Uterine smooth muscle cell (primary cell): ENCODE measurements at places on chromosomes 5 and 9. TPM values are rescaled to one million over a fixed set of nuclear protein-coding genes. Genes with fewer than 3 reads are reported as not detected.

TMOD1 gene
- total RNA-seq = 0.44 and 0.87 TPM in 2 replicates

RAI14 gene
- total RNA-seq = 233 and 259 TPM in 2 replicates

SLC46A2 gene
- not detected in 2 replicates for total RNA-seq

GAPT gene
- not detected in 2 replicates for total RNA-seq

PLPP7 gene
- 7.9 and 10.2 TPM in 2 replicates for total RNA-seq

ANKRD34B gene
- not detected in 2 replicates for total RNA-seq

SPATA31A3 gene
- total RNA-seq = not detected in 2 replicates

SLC25A2 gene
- total RNA-seq = 0.50 and 0.66 TPM in 2 replicates

FUBP3 gene
- total RNA-seq = 41.9 and 48.9 TPM in 2 replicates

PCDHA6 gene
- total RNA-seq = 0.77 and 1.4 TPM in 2 replicates

NRARP gene
- 0.11 and 0.12 TPM in 2 replicates for total RNA-seq

PCDHGA12 gene
- 15.5 and 21.5 TPM in 2 replicates for total RNA-seq

HK3 gene
- not detected in 2 replicates for total RNA-seq
